ENCODE measurements at places on chromosomes 2 and 18. TPM values are rescaled to one million over a fixed set of nuclear protein-coding genes. Genes with fewer than 3 reads are reported as not detected.

GRCh38 chr2:177289824-177290628 is 25.5 kb upstream of the NFE2L2 start:
- no peak overlapping the region for H3K4me3 ChIP-seq
- peaks cover 7% of the 10 kb centered on the region for H3K4me1 ChIP-seq

DNA sequence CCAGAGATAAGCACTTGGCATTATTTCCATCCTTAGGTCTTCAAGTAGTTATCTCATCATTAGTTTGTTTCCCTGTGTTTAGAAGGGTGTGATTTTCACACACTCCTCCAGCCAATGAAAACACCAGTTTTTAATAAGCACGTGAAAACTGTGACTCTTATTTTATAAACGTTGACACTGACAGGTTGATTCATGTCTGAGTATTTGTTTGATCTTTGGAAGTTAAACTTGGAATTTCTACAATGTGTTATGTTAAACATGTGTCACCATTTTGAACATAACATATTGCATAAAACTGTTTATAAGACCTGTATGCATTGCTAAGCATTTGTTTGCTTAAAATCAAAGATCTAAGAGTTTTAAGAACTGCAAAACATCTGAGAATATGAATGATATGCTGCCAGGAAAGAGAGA is 27.6 kb downstream of the SLC40A1 start:
- H3K27me3 ChIP-seq, result no peaks in the 10 kb centered on the region
- no peak overlapping the region for H3K27ac ChIP-seq
- H3K36me3 ChIP-seq, result no peaks in the 10 kb centered on the region

DNA sequence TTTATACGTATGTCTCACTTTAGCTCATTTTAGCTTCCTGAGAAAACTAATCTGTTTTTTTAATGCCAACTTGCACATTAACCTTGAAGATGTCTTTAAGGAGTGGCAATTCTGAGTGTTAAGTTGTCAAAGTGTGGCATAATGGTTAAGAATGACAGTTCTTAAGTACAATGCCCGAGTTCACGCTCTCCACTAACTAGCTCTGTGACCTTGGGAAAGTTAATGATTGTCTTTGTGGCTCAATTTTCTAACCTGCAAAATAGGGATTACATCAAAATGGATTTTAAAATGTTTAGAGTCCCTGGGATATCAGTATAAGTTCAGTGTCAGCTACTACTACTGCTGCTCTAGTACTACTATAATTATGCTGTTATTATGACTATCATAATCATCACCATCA is 409.7 kb downstream of the SOCS6 start:
- H3K36me3 ChIP-seq, result no peaks in the 10 kb centered on the region
- no peaks in the 10 kb centered on the region for H3K4me1 ChIP-seq
- H3K4me3 ChIP-seq, result no peak overlapping the region
- DNase-seq, result no peak

- no peaks in the 10 kb centered on the region for H3K36me3 ChIP-seq
- H3K27ac ChIP-seq, result no peak overlapping the region
- DNase-seq, result peak; percentile 45
- no peak overlapping the region for H3K4me3 ChIP-seq
Observed at GRCh38 chr18:50429207-50429948, 54.5 kb downstream of the SKA1 start.

DNA sequence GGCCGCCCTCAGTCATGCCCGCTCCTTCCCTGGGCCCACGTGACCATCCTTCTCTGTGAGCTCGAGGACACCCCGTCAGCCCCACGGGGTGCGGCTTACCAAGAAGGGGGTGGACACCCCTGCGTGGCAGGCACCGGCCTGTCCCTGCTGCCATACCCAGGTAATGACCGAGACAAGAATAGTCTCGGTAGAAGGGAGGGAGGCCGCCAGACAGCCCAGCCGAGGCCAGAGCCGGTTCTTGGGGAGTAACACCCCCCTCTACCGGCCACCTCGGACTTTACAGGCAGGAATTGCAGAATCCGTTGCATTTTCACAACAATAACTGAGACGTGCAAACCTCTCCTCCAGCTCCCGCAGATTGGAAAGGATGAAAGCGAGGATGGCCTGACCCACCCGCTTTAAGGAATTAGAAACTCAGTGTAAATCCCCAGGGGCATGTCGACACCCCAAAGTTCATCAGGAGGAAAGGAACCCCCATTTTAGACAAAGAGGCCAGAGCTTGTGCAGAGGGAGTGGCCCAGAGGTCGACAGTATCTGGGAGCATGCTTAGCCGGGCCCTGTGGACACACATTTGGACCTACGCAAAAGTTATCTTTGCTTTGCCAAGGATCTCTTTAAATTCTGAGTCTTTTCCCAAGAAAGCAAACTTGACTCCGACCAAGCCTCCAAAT is 60.1 kb upstream of the GLI2 start:
- H3K4me3 ChIP-seq, result no peak overlapping the region
- H3K27ac ChIP-seq, result no peak overlapping the region
- H3K36me3 ChIP-seq, result no peaks in the 10 kb centered on the region
- H3K27me3 ChIP-seq, result peaks cover 2% of the 10 kb centered on the region
- no peaks in the 10 kb centered on the region for H3K4me1 ChIP-seq
- peak; percentile 78 for DNase-seq

GRCh38 chr18:48831113-48831759 is 119.5 kb downstream of the SMAD7 start:
- no peak for DNase-seq
- peaks cover 48% of the 10 kb centered on the region for H3K4me1 ChIP-seq
- H3K27me3 ChIP-seq, result no peaks in the 10 kb centered on the region
- H3K4me3 ChIP-seq, result no peak overlapping the region
- no peak overlapping the region for H3K27ac ChIP-seq

DNA sequence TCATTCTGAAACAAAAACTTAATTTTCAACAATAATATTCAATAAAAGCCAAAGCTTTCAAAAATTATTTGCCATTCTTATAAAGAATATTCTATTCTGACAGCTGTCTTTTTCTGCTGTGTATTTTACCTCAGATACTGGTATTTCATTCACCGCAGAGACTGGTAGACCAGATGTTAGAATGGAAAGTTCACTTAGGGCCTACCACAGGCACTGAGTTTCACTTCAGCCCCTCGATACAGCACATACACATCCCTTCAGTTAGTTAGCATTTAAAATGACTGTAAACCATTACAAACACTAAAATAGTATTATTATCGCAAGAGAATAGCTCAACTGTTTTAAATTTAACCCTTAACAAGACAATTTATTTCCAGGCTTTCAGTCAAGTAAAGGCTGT is 24.2 kb upstream of the GATA6 start:
- H3K4me1 ChIP-seq, result no peaks in the 10 kb centered on the region
- H3K27ac ChIP-seq, result no peak overlapping the region
- H3K4me3 ChIP-seq, result no peak overlapping the region

- H3K4me1 ChIP-seq, result peaks cover 41% of the 10 kb centered on the region
- H3K36me3 ChIP-seq, result no peaks in the 10 kb centered on the region
- no peaks in the 10 kb centered on the region for H3K27me3 ChIP-seq
- peak overlapping the region; percentile 24 for H3K27ac ChIP-seq
Observed at GRCh38 chr2:172050479-172051125, 34.7 kb upstream of the DLX1 start.

GRCh38 chr18:76378526-76379215 is 116.4 kb downstream of the ZNF516 start:
- no peaks in the 10 kb centered on the region for H3K36me3 ChIP-seq
- H3K4me3 ChIP-seq, result no peak overlapping the region
- no peak overlapping the region for H3K27ac ChIP-seq
- DNase-seq, result no peak
- no peaks in the 10 kb centered on the region for H3K4me1 ChIP-seq

DNA sequence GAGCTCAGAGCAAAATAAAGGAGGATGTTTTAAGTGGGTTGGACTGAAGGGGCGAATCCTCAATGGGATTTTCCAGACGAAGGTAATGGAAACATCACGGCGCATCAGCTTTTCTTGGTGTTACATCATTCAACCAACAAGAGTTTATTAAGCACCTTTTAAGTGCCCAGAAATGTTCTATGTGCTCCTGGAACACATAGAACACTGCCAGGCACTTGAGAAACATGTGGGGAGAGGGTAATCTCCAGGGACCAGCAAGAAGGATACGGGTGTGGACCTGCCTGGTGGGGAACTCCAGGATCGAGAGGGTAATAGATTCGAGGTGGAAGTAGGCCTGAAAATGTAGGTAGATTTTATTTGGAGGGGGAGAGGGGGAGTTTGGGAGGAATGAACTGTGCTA is 168.6 kb downstream of the PRKCE start:
- no peaks in the 10 kb centered on the region for H3K36me3 ChIP-seq
- H3K27ac ChIP-seq, result no peak overlapping the region
- H3K4me3 ChIP-seq, result no peak overlapping the region

DNA sequence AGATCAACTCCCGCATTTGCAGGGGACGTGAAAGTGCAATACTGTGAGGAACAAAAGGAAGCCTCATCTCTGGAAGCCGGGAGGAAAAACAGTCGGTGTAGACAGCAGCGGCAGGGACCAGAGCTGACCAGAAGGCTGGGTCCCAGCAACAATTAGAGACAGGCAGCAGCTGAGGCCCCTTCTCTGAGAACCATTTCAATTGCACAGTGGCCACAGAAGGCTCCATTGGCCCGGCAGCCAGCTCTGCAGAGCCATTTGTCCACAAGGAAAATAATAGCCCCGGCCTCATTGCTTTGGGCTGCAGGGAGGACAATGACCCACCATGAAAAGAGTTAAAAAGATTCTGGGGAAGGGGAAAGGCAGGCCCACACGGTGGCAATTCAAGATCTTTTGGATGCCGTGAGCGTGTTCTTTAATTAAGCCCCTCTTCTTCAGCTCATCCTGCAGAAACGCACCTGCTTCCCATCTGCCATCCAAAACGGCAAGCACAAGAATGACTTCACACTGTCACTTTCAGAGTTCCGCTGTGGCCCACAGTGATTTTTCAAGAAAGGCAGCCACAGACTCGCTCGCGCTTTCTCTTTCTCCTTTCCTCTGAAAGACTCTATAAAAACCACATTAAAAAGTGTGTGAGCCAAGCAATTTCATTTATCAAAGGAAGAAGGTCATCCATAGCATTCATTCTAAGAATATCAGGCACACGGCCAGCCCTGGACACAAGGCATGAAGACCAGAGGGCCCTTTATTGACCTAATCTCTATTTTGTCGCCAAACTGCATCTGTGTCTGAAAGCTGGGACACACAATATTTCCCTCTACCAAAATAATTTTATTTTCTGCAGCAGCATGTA is 293.6 kb downstream of the SOX11 start:
- H3K36me3 ChIP-seq, result no peaks in the 10 kb centered on the region
- DNase-seq, result no peak
- no peaks in the 10 kb centered on the region for H3K4me1 ChIP-seq
- no peak overlapping the region for H3K27ac ChIP-seq
- H3K4me3 ChIP-seq, result no peak overlapping the region
- H3K27me3 ChIP-seq, result no peaks in the 10 kb centered on the region

The GALM gene
- total RNA-seq, result 21.8 TPM

The MTHFD2 gene
- 238 TPM for total RNA-seq

The PROKR1 gene
- total RNA-seq, result 0.18 TPM

The RAB17 gene
- 0.13 TPM for total RNA-seq

The MTLN gene
- 41.3 TPM for total RNA-seq

The CCDC148 gene
- 0.64 TPM for total RNA-seq

The DYNAP gene
- not detected for total RNA-seq

The IL36A gene
- not detected for total RNA-seq

The TMEM214 gene
- 79.6 TPM for total RNA-seq

Measured in K562 (cell line).